Gastrocnemius medialis (tissue), 4 donors: ENCODE measurements at places on chromosomes 7 and 10. TPM values are rescaled to one million over a fixed set of nuclear protein-coding genes. Genes with fewer than 3 reads are reported as not detected.

The MSMB gene
- not detected for total RNA-seq

The PNLIPRP3 gene
- not detected for total RNA-seq

- no peak for DNase-seq
These were observed 94.8 kb upstream of the ZNF804B start for GRCh38 chr7:88664630-88665233.

DNA sequence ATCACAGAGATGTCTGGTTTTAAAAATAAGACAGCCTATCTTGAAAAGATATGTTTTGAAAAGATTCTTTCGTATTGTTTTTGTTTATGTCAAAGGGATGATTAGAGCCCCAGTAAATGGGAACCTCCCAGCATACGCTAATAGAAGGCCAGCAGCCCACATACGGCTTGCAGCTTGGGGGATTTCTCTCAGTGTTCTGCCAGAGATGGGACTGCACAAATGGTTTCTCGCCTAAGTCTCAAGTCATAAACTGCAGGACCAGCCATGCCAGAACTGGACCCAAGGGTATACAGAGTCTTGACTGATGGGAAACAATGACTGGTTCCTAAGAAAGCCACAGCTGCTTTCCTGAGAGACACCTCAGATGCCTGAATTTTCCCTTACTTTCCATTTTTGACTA is 306.9 kb upstream of the DGKB start:
- no peak for DNase-seq

DNA sequence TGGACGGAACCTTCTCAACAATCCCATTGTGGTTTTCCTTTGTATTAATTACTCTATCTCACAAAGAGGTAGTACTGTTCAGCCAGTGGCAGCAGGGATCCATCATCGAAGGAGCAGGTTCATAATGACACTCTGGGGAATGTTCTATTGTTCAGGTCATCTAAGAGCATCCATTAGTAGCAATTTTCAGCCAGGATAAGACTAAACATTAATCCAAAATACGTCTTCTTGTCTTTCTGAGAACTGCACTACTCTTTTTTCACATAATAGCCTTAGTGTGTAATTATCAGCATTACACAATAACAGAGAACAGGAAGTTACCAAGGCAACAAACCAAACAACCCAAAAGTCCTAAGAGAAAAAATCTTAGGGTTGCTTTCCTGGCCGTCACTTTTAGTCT is 259.5 kb upstream of the VWC2 start:
- no peak for DNase-seq
